Fibroblast of lung (primary cell): ENCODE measurements at places on chromosomes 6 and 20.

GRCh38 chr6:154154389-154154967, 115.4 kb downstream of the OPRM1 start:
- DNase-seq = peak; percentile 59

DNA sequence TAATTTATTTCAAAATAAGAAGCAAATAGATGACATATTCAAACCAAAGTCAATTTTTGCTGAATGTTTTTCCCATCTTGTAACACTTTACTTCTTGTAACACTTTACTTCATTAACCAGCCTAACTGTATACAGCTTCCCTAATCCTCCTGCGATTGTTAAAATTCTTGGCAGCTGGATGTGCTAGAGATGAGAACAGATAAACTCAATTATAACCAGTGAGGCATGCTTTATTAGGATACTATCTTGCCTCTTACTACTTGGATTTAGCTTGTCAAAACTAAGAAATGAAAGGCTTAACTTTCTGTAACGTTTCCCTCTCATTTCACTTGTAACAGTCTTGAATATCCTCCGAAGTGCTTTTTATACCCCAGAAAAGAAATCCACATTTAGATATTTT, 94.1 kb upstream of the BMP5 start:
- DNase-seq = no peak

GRCh38 chr20:57743450-57744095, 33.8 kb upstream of the PMEPA1 start:
- no peak for DNase-seq

- no peak for DNase-seq
Measured at GRCh38 chr6:1191141-1191630, 120.7 kb upstream of the FOXQ1 start.

GRCh38 chr20:38755324-38755910, 7.2 kb downstream of the ACTR5 start:
- DNase-seq = no peak

DNA sequence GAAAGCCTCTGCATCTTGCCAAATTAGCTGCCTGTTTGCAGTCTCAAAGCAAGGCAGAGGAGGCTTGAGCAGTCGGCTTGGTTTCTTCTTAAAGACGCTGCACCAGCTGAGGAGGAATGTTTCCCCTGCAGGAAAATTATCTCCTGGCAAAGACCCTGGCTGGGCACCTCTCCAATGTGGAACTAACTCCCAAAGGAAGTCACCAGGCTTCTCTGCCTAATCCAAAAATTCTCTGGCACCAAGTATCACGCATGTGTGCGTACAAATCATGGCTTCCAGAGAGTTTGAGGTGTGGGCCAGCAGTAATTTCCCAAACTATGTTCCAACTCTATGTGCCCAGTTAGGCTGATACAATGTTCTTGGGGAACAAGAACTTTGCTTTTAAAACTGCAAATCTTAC, 176.2 kb downstream of the KIF16B start:
- peak; percentile 27 for DNase-seq

- DNase-seq = peak; percentile 48
Measured at GRCh38 chr6:4805553-4806336, 29.5 kb downstream of the CDYL start.

GRCh38 chr20:60381643-60382400, 423.6 kb downstream of the CDH26 start:
- DNase-seq = peak; percentile 6

DNA sequence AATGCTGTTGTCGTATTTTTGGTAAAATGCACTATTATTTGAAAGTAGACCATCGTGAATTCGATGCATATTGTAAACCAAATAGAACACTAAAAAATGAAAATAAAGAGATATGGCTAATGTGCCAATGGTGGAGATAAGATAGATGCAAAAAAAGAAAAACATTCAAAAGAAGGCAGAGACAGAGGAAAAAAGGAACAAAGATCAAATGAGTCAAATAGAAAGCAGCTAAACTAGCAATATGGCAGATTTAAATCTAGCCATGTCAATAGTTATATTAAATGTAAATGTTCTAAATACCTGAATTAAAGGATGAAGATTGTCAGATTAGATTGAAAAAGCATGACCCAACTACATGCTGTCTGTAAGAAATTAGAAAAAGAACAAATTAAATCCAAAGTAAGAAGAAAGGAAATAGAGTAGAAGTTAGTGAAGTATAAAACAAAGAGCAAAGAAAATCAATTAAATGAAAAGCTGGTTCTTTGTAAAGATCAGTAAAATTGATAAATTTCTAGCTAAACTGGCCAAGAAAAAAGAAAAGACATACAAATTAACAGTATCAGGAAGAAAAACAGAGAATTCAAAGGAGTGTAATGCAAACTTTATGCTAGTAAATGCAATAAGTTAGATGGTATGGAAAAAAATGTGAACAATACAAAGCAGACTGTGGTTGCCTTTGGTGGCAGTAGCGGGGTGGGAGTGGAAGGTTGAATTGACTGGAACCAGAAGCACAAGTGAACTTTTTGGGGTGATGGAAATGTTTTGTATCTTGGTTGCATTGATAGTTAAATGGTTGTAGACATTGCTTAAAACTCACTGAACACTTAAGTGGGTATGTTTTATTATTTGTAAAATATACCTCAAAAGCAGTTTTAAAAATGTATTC, 44.8 kb downstream of the PTPN1 start:
- DNase-seq = no peak

GRCh38 chr6:11878735-11879134, 100.1 kb upstream of the ADTRP start:
- DNase-seq = no peak

- DNase-seq = no peak
Measured at GRCh38 chr6:111743360-111743759, 129.9 kb downstream of the FYN start.

GRCh38 chr6:116536216-116536621, 9.3 kb downstream of the TRAPPC3L start:
- peak; percentile 78 for DNase-seq

DNA sequence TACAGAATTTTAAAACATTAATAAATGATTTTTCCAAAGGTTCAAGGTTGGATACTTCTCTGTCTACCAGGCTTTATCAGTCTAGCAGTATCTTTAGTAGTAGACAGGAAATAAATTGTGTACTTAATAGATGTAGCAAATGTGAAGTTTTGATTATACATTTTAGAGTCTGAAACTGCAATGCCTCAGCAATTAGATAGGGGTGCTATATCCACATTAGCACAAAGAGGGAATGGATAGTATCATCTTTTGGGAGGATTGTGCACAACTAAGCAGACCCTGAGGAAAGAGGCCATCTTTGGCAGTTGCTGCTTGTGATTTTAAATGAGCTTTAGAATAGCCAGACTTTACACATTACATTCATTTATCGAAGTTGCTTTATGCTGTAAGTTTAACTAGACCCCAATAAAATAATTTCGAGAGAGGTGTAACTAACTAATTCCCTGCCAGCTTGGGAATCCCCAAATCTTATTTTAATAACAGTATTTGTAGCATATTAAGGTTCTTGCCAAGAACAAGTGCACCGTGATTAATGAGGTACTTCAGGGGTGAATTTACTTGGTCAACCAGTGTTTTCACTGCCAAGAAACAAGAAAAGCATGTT, 2.8 kb downstream of the KCNQ5 start:
- DNase-seq = no peak

DNA sequence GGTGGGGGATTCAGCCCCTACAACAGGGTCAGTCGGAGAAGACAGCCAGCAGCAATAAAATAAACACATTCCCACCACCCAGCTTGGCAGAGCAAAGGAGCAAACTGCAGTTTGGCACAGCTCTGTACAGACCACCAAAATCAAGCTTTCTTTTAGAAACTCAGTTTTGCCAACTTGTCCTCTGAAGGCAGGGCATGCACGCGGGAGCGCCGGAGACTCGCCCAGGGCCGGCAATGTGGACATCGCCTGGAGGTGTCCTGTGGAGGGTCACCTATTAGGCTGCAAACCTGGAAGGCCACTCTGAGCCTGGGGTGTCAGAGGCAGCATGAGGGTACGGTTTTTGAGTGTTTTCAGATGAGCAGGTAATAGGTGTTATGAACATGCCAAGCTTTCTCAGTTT, 34.7 kb downstream of the TMEM242 start:
- no peak for DNase-seq

GRCh38 chr6:121879149-121879548, 443.7 kb downstream of the GJA1 start:
- peak; percentile 84 for DNase-seq

- DNase-seq = peak; percentile 78
Measured at GRCh38 chr6:166058064-166058739, 109.4 kb downstream of the TBXT start.

GRCh38 chr6:114020196-114020595, 49.2 kb upstream of the HDAC2 start:
- no peak for DNase-seq

DNA sequence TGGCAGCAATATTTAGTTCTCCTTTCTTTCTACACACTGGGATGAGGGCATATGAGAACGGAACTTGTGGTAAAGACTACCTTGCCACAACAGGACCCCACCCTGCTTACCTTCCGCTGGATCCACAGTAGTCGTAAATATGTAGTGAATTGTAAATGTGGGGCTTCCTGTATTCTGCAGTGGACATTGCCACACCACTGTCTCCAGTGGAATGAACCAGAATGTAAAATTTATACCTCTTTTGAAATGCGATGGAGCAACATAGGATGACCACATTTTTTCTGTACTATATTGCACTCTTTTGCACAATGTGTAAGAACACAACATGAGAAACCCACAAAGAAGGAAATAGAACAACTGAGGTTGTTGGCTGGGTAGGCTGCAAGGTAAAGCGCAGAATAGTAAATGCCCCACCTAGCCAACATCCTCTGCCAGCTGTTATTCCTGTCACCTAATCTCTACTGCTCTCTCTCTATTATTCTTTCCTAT, 16.1 kb upstream of the RIPOR2 start:
- DNase-seq = no peak

DNA sequence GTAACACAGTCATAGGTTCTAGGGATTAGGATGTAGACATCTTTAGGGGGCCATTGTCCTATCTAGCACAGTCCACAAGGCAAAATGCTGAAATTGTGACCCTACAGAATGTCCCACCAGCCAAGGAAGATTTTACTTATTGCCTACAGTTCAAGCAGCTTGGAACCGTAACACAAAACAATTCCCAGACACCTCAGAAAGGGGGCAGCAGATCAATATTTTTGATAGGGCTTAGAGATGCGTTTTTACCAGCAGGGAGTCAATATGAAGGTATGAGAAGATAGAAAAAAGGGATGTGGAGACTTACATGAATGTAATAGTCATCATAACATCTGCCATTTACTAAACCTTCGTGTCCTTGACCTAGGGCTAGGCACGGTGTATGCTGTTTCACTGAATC, 81.0 kb downstream of the TMEM170B start:
- DNase-seq = peak; percentile 35

- DNase-seq = peak; percentile 25
Measured at GRCh38 chr6:143773506-143774150, 69.5 kb upstream of the LTV1 start.

DNA sequence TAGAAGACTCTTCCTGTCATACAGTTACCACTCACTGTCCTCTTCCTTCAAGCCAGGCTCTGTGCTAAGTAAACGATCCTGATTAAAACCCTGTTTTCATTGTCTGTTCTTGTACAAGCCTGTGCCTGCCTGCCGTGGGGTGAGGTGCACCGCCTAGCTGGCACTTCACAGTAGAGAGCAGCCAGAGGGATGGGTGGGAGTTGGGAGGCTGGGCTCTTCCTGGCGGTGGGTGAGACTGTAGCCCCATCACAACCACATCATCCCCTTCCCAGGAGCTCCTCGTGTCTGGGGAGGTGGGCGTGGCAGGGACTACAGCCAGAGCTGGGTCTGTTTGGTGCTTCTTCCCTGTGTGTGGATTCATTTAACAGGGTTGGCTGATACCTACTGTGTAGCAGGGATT, 382.0 kb downstream of the TAF4 start:
- DNase-seq = peak; percentile 1

DNA sequence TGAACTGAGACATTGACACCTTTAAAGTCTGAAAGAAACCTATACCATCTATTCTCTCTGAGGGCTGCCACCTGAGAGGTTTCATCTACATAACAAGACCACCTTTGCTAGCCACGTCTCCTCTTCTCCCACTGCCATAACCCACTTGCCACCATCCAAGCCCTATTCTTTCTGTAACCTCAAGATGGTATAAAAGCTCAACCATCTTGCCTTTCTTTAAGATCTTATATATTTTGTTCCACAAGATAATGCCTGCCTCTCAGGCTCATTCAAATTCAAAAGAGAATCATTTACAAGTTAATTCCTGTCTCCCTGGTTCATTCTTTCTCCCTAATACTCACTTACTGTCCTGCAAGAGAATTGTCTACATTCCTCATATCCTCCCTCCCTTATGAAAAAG, 192.5 kb downstream of the OTOR start:
- no peak for DNase-seq

GRCh38 chr6:36280983-36281382, 11.1 kb downstream of the PNPLA1 start:
- DNase-seq = no peak

DNA sequence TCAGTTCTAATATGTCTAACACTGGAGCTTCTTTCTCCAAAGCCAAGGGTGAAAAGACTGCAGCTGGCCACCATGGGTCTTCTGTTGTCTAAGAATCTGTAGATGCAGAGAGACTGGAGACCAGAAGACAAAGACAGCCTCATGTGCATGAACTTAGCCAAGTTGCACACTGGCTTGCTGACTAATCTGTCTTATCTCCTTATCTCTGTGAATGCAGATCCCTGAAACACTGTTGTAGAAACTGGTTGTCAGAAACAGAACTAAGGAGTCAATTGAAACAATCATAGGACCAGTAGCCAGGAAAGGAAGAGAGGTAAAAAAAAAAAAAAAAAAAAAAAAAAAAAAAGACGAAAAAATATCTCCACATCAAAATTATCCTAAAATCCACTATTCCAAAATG, 109.7 kb downstream of the BFSP1 start:
- no peak for DNase-seq

DNA sequence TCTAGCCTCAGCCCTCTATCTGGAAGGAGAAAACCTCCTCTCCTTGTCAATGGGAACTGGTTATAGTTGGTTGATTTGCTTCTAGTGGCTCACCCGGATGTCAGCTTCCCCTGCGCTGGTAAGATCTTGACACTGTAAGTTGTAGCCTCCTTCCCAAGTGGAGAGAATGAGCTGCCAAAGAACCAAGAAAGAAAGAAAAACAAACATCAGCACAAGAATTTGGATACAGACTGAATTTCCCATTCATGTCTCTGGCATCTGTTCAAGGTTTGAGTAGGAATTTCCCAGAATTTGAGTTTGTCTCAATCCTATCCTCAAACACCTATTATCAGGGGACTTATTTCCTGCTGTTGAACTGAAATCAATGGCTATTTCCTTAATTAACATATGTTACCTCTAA, 44.1 kb downstream of the ELOVL2 start:
- peak; percentile 80 for DNase-seq

- no peak for DNase-seq
Measured at GRCh38 chr20:25459916-25460535, 52.6 kb downstream of the GINS1 start.

DNA sequence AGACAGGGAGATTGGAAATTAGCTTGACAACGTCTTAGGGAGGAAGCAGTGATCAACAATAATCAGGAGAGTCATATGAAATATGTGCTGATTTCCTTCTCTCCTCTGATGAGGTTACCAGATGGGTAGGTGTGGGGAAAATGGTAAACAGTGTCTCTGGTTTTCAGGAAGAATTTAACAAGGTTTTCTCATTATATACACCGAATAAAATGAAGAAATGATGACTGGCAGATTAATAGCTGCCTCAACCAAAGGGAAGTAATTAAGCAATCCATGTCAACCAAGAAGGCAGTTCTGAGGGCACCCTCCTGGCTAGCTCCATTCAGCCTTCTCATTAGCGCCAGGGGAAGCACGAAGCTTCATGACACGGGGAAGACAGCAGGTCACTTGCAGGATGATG, 12.7 kb upstream of the RAMACL start:
- DNase-seq = no peak
